ENCODE measurements at places on chromosomes 3 and 15.

GRCh38 chr3:21783839-21784238 is 32.8 kb upstream of the ZNF385D start:
- no peak for DNase-seq

GRCh38 chr3:177646749-177647148 is 449.5 kb upstream of the TBL1XR1 start:
- no peak for DNase-seq

DNA sequence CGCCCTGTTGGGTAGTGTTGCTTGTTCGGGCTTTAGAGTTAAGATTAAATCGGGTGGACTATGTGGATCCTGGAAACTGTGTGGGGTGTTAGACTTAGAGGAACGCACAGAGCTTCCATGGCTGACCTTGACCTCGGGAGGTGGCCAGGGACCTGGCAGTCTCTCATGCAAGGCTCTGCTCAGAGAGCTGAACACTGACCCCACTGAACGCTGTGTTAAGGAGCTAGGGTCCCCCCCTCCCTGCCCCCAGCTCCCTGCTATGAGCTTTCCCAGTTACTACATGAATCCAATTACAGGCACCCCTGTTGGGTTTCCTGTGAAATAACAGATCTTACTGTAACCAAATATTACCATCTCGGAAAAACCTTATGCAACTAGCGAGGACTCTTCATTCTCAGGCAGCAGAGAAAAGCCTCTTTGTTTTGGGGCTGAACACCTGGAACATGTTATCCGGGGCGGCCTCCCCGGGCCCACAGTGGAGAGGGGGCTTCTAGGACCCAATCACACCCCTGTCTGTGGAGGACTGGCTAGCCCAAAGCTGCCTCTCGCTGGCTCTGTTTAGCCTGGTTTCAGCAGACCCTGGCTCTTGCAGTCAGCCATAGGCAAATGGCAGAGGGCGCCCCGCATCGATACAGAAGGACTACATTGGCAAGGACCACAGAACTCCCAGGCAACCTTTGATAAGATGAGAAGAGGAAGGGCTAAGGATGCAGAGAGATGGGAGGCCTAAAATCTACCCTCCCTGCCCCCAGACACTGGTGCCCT is 25.8 kb upstream of the ALDH1A3 start:
- DNase-seq, result no peak

DNA sequence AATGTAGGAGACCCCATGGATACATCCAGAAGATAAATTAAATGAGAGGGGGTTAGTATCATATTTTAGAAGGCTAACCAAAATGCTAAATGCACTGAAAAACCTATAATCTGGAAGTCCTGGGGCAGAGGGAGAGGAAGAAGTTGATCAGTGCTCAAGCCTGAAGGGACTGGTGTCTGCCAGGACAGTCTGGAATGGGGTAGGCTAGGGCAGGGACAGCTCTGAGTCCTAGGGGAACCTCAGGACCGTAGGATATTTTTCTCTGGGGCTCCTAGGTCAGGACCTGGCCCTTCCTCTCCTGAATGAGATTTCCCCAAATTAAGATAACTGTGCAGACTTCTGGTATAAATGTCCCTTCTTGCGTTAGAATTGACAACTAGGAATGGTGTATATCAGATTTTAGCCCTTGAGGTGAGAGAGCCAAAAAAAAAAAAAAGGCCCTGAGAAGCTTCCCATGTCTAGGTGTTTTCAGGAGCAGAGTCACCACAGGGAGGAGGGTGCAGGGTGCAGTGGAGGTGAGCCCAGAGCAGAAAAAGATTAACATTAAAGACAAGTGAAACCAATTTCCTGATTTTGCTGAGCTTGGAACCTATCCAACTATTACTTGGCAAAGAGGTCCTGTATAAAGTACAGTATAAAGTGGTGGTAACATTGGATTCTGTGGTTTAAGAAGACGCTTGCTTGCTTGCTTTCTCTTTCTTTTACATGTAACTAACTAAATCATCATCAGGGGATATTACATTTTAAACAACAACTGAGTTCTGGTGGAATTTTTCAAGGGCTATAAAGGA is 63.5 kb downstream of the HACD2 start:
- DNase-seq, result no peak

GRCh38 chr15:74789741-74790079 is 7.8 kb downstream of the CSK start:
- no peak for DNase-seq

DNA sequence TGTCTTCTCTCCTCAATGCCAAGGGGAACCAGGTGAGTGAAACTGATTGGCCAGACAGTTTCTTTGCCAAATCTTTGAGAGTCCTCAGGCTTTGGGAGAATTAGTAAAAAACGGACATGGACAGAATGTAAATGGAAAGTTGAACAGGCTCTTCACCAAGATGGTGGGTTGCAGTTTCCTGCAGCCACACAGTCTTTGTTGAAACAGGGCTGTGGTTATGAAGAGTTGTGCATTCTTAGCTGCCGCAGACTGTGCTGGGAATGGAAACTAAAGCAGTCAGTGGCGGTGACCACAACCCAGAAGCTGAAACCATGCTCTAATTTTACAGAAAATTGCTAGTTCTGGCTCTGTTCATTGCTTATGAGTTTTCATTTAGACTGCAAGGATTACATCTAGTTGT is 42.1 kb upstream of the TASOR start:
- no peak for DNase-seq

DNA sequence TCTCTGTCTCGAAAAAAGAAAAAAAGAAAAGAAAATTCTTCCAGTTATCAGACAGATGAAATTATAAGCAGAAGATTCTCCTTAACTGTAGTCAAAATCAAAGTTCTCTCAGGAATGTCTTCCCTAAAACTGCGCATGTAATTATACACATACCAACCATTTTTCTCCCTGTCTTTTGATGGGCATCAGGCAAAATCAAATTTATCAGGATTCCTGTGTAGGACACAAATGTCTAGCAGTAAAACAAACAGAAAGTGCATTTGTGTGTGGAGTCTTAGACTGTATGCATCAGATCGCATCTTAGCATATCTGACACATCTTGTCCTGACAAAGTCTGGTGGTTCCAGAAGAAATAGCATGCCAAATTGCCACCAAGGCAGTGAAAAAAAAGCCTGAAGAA is 3.9 kb upstream of the ARPIN start:
- DNase-seq, result no peak

- no peak for DNase-seq
Measured at GRCh38 chr3:30308131-30308530, 298.3 kb upstream of the TGFBR2 start.

DNA sequence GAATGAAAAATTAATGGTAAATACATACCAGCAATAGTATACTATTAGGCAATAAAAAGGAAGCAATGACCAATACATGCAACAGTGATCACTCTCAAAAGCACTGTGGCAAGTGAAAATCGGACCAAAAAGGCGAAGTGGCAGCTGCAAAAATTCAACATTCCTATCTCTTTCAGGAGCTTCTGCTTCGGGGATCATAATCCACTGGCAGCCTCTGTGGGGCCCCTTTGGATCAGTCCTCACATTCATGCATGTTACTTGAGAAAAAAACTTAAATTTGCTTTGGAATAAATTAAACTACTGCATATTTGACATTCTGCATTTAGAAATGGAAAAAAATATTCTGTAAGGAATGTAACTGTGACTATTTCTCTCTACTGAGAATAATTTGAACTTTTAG is 425.6 kb downstream of the NR2F2 start:
- no peak for DNase-seq

GRCh38 chr3:81764665-81765064 is 3.2 kb upstream of the GBE1 start:
- no peak for DNase-seq
